ENCODE measurements at places on chromosomes 11 and 22.

GRCh38 chr11:64124147-64124546 is 41.8 kb downstream of the MACROD1 start:
- no peak for DNase-seq

DNA sequence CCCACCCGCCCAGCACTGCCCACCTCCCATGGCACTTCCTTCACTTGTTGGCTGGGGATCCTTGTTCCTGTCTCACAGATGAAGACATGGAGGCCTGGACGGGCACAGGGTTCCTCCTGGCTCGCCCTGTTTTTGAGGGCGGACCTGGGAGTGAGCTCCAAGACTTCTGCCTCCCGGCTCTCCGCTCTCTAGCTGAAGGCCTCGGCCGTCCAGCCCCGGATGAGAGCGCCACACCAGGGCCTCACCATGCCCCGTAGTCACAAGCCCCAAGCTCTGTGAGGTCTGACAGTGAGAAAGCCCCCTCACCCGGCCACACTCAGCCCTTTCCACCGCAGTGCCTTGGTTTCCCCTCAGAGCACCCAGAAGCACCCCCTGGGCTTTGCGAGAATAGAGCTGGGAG is 9.1 kb downstream of the TPCN2 start:
- no peak for DNase-seq

- no peak for DNase-seq
These were observed 19.4 kb downstream of the HTR3A start for GRCh38 chr11:113994077-113994954.

DNA sequence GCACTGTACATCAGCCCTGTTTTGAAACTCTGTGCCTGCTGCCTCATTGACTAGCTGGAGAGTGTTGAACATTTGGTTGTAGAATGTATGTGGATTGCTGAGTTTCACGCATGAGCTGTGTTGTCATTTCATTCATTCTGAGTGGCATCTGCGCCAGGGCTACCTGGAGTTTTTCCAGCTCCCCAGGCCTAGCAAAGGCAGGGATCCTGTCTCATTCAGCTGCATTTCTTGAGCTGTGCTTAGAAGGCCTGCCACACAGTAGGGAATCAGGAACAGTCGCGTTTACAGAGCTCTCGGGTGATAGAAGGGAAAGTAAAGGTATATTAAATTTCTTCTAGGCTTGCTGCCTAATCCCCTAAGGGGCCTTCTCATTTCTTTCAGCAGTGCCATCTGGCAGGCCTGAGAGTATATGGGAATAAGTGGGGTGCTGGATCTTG is 44.3 kb downstream of the PTPRJ start:
- DNase-seq, result no peak

GRCh38 chr11:2583605-2583958 is 116.2 kb downstream of the KCNQ1OT1 start:
- no peak for DNase-seq

GRCh38 chr11:9022961-9023680 is 19.3 kb upstream of the NRIP3 start:
- DNase-seq, result no peak

DNA sequence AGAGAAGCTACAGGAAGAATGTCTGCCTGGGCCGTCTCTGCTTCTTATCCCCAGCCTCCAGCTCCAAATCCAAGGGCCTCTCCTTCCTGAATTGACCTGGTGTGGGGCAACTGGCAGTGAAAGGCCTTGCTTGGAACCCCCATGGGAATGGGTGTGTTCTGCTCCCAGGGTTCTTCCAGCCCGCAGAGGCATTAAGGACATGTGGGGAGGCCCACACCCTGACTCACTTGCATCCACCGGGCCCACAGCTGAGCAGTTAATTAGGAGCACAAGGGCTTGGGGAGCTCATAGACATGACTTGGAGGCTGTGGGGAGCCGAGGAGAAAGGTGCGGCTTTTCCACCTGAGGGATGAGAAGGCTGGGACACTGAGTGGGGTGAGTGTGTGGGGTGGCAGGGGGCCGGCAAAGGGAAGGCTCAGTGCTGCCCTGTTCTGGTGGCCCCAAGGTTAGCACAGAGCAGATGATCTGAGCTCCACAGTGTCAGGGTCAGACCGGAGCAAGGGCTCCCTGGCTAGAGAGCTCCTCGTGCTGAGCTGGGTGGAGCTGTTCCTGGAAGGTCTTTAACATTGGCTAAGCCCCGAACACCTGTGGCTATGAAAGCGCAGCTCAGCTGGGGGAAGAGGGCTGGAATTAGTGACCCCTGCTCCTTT is 64.5 kb upstream of the NECTIN1 start:
- DNase-seq, result no peak

GRCh38 chr11:2805388-2806056 is 80.1 kb downstream of the CDKN1C start:
- peak; percentile 10 for DNase-seq

DNA sequence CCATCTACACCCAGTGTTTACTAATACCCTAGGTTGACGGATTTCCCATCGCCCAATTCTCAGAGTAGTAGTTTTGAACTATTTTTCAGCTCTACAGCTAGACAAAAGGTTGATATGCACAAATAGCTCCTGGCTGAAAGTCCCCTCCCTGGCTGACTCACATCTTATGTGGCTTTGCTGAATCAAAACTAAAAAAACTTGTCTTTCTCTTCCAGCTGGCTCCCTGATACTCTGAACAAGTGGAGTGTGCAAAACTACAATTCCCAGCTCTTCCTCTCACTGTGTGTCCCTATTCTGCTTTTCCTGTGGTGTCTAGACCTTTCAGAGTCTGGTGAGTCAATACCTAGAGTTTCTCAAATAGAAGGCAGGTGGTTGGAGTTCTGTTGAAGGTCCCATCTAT is 12.7 kb upstream of the LARGE1 start:
- no peak for DNase-seq

GRCh38 chr11:8019314-8020243 is 32.4 kb downstream of the EIF3F start:
- peak; percentile 26 for DNase-seq

DNA sequence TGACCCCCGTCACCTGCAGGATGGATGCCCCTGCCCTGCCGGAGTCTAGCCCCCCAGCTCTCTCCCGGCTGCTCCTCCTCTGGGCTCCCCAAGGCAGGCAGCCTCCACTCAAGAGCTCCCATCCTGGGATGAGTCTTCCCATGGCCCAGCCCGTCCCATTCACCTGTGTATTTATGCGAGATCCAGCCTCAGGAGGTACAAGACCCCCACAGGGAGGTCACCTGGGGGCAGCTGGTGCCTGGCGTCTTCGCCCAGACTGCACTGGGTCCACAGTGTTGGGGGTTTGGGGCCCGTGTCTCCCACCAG is 43.0 kb upstream of the ZC3H12C start:
- no peak for DNase-seq

- no peak for DNase-seq
These were observed 348.9 kb downstream of the NELL1 start for GRCh38 chr11:21018248-21018647.

All from femur (tissue), 1 donor.